ENCODE measurements at places on chromosomes 11 and 22. TPM values are rescaled to one million over a fixed set of nuclear protein-coding genes. Genes with fewer than 3 reads are reported as not detected.

TENM4 gene
- total RNA-seq = 74.1 TPM

OR8D1 gene
- not detected for total RNA-seq

NXPE4 gene
- not detected for total RNA-seq

SMIM35 gene
- not detected for total RNA-seq

OR4X1 gene
- not detected for total RNA-seq

OR8D4 gene
- not detected for total RNA-seq

NTM gene
- 82.7 TPM for total RNA-seq

C11orf21 gene
- 0.16 TPM for total RNA-seq

PIH1D2 gene
- 2.3 TPM for total RNA-seq

P2RY2 gene
- total RNA-seq = not detected

- no peak for DNase-seq
Observed at GRCh38 chr11:93648158-93648557, 13.3 kb upstream of the CEP295 start.

DNA sequence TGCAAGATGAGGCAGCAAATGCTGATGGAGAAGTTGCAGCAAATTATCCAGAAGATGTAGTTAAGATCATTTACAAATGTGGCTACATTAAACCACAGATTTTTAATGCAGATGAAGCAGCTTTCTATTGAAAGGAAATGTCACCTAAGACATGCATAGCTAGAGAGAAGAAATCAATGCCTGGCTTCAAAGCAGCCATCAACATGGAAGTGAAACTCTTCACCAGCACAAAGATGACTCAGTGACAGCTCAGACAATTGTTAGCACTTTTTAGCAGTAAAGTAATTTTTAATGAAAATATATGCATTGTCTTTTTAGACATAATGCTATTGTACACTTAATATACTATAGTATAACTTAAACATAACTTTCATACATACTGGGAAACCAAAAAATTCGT lies 71.4 kb downstream of the FANCF start:
- no peak for DNase-seq

- no peak for DNase-seq
Observed at GRCh38 chr11:77083566-77084245, 16.9 kb downstream of the CAPN5 start.

- DNase-seq = no peak
Observed at GRCh38 chr22:25746012-25746373, 4.0 kb downstream of the MYO18B start.

- no peak for DNase-seq
Observed at GRCh38 chr11:63882555-63883242, 34.3 kb downstream of the RCOR2 start.

DNA sequence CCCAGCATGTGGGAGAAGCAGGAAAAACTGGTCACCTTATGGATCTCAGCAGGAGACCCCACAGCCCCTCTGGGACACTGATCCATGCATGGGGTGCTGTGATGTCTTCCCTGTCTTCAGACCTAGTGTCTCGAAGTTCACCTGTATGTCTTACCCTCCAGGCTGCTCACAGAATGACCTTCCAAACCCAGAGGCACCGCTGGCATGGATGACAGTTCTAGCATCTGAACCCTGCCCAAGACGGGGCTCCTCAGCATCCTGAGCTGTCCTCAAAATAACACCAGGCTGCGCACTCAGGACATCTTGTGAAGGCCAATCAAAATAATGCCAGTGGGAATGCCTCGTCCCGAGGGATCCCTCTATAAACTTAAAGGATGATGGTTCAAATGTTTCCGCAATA lies 824.9 kb downstream of the TBC1D22A start:
- peak; percentile 65 for DNase-seq

DNA sequence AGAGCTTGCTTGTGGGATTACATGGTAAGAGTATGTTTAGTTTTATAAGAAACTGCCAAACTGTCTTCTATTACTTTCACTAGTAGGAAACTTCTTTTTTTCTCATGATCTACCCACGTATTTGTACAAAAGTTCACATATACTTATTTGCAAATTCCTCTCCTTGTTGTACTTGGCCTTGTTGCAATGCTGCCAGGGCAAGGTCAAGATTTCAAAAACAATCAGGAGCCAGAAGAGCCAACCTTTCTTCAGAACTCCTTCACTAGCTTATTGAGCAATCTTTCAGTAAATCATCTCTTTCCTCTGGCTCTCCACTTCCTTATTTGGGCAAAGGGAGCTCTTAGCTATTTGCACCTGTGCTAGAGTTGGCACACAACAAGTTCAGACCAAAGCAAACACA lies 9.7 kb downstream of the SRSF8 start:
- no peak for DNase-seq

- DNase-seq = no peak
Observed at GRCh38 chr11:36300650-36301049, 4.6 kb downstream of the PRR5L start.

GRCh38 chr22:20107951-20108756 lies 7.8 kb upstream of the RANBP1 start:
- no peak for DNase-seq

- DNase-seq = no peak
Observed at GRCh38 chr22:44955102-44955501, 54.7 kb downstream of the PHF21B start.

- no peak for DNase-seq
Observed at GRCh38 chr22:31492151-31492550, 2.5 kb upstream of the EIF4ENIF1 start.

Measured in osteocyte (in vitro differentiated cells).